ENCODE measurements at places on chromosomes 13 and 19.
A peak's percentile ranks its signal among the peaks of the same experiment; 100 is the strongest.

DNA sequence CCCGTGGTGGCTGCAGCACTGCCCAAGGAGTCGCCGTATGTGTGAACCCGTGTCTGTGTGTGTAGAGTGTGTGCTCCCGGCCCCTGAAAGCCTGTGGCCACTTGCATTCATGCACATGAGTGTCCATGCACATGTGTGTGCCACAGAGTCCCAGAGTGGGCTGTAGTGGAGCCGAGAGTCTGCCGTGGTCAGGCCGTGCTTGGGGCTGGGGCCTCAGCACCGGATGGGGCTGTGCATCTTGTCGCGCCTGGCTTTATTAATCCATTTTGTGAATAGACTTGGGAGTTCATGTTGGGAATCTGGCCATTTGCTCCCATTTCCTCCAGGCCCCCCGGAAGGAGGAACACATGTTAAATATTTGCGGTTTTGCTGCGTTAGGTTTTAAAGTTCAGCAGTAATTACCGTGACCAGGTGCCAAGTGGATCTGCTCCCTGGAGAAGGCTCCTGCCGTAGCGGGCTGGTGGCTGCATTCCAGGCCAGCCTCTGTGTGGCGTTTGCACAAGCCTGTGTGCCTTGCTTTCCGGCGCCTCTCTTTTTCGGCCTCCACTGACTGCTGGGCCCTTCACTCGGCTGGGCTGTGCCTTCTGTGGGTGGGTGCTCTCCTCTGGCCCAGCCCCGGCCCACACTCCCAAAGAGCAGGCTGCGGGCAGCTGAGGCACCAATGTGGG is 69.2 kb upstream of the KCTD15 start:
- DNase-seq: no peak

DNA sequence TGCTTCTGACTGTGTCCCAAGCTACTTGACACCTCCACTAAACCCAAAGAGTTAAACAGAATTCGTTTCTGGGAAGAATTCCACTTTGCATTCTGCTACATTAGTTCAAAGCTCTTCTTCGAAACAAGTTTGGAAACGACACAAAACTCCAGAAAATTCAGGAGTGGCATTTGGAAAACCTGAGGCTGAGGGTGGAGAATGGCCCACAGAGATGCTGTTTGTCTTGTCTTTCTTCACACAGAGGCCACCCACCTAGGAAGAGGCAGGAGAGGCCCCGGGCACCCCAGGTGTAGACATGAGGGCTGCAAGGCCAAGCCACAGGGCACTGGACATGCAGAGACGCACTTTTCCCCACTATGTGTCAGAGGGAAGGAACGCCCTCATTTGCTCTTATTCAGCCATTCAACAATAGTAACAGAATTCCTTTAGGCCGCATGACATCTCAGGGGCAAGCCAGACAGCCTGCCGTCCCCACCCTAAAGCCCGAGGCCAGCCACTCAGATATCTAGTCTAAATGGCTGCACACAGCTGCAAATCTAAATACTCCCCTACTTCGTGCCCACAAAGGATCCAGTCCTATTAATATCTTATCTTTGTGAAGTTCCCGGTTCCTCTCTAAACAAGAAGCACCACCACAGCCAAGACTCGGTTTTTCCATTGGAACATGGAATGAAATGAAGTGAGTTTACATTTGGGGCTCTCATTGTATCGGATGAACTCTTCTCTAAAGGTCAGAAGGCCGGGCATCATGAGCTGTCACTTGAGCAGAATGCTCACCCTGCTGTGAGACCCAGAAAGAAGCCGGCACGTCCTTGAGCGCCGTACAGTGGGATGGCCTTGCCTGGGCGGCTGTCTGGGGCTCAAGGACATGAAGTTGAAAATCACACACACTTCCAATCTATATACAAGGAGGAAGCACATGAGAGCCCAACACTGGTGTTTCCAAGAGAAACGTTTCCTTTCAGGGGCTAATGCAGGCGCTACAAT is 19.8 kb downstream of the COL4A1 start:
- DNase-seq: no peak

DNA sequence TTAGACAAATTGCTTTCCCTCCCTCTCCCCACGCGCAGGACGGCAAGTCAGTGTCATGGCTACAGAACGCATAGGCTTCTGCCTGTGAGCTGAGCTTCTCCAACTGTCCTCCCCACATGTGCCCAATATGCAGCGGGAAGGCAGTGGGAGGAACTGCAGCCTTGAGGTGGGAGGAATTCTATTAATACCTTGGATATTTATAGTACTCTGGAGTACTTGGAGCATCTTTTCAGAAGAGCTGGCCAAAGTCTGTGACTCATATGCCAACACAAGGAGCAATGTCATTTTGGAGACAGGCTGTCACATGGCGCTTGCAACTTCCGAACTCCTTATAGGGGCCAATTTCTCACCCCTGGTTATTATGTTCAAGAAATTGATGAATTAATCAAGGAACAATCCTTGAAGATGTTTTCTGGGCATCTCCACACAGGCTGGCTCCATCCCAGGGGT is 245.0 kb upstream of the SERP2 start:
- DNase-seq: no peak

GRCh38 chr19:55275851-55276719 is 3.8 kb downstream of the HSPBP1 start:
- DNase-seq: peak; percentile 49

DNA sequence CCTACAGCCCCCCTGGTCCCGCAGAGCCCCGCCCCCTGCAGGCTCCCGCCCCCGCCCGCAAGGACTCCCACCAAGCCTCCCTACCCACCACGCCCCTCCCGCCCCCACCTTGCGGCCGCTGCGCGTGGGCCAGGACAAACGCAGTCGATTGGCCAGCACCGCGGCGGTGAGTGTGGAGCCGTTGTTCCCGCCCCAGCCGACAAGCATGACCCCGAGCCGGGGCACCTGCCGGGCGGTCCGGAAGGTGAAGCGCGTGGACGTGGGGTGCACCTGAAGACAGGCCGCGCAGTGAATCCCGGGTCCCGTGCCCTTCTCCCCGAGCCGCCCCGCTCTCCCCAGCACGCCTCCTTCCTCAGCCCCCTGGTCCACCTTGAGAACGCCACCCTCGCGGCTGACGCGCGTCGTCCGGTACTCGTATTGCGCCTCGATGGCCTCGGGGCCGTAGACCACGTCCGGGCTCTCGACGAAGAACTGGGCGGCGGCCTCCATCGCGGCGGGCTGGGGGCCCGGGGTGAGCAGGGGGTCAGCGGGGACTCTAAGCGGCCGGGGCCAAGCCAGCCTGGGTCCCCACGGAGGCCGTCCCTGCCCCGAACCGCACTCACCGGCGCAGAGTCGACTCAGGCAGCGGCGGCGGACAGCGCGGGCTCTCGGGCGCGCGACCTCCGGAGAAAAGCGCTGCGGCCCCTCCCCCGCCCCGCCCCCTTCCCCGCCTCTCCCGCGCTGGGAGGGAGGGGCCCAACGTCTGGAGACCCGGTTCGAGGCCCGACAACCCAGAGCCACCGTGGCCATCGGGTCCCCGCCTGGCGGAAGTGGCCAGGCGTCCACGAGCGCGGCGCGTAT is at the start of gene ISYNA1:
Gene ISYNA1 (minus strand): TSS at position 643 of the 840 bp plus-strand sequence. CDS start 154 bp downstream, at position 489.
- no peak for DNase-seq

Data from activated CD4-positive, alpha-beta memory T cell treated with anti-CD3 and anti-CD28 coated beads, Interleukin-2, amount 10 ng/mL, durations not matched to agents 7 days and 5 days (primary cell).